ENCODE measurements at places on chromosomes 1 and 21.

- DNase-seq, result peak; percentile 45
Measured at GRCh38 chr1:153742411-153743142, 14.7 kb downstream of the INTS3 start.

- no peak for DNase-seq
Measured at GRCh38 chr1:160260406-160261382, 1.7 kb downstream of the DCAF8 start.

DNA sequence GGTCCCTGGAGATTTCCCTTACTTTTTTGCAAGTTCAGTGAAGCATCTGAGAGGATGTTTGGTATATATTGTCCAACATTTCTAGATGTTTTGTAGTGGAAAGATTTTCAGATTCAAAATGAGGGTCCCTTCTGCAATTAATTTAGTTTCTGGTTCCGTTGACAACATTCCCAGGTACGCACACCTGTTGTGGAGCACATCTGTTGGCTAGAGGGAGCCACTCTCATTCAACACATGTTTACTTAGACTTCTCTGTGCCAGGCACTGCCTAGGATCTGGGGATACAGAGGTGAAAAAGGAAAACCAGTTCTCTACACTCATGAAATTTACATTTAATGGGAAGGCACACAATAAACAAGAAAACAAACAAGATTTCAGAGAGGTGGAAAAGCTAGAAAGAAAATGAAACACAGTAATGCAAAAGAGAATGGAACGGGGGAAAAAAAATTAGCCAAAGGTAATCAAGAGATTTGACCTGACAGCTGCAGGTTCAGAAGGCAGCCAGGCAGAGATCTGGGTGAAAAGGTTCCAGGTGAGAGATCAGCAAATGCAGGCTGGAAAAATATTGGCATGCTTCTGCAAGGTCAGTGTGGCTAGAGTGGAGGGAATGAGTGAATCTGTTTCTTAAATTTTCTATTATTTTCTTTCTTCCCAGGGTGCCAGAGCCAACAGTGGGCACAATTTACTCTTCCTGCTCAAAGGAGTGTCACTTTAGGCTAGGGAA is 48.4 kb upstream of the KAZN start:
- no peak for DNase-seq

DNA sequence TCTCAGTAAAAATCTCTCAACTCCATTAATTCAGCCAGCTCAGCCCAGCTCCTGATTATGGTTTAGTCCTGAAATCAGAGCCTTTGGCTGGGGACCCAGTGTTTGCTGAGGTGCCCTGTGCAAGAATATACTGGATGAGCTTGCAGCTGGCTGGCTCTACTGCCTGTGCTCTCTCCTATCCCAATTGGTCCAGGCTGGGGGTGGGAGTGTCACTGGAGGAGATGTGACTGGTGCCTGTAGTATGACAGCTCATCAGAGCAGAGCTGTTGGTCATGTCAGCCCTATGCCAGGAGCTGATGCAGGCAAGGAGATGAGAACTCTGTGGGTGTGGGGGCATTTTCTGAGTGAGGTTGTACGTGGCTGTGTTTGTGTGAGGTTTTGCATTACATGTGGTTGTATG is 87.0 kb downstream of the TNR start:
- no peak for DNase-seq

GRCh38 chr1:206461602-206462455 is 8.4 kb upstream of the IKBKE start:
- peak; percentile 73 for DNase-seq

DNA sequence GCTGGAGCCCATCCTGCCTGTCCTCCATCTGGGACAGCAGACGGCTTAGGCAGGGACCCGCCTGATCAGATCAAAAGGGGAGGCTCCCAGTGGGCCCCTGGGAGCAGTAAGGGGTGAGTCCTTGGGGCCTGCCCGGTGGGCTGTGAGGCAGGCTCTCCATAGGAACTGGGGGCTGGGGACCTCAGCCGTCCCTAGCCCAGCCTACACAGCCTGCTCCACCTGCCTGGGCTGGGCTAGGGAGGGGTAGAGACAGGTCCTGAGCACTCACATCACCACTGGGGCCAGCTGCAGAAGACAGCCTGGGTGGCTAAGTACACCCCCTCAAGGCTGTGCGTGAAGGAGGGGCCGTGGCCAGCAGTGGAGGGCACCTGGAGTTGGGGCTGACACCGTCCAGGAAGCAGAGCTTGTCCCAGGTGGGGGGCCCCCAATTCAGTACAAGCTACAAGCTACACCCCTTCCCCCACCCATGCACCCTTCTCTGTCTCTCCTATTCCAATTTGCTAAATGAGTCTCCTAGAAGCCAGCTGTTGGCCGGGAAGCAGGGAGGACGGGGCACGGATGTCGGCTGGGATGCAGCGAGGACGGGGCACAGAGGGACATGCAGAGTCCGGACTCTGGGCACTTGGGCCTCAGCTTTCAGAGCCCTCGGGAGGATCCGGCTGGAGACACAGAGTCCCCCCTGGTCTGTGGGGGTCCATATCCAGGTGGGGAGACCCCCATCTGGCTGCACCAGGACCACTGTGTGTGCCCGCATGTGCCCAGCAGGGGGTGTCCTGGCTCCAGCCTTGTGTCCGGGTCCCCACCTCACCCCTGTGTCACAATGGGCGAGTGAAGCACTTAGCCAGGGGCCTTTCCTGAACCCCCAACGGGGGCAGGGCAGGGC is 1.7 kb downstream of the ISG15 start:
- DNase-seq, result peak; percentile 22

- no peak for DNase-seq
Measured at GRCh38 chr1:100217834-100218233, 31.8 kb downstream of the DBT start.

DNA sequence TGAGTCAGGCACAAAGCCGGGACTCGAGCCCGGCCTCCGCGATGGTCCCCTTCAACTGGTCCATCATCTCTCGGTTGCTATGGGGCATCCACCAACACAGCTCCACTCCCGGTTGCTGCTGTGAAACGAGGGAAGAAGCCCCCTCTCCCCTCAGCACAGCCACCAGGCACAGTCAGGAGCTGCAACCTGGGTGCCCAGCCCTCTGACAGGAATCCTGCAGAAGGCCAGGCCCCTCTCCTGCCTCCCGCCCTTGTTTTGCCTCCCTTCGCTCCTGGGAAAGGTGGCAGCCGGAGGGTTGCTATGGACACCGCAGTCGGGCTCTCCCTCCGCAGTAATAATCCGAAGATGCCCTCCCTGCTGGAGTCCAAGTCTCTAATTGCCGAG is 8.9 kb upstream of the KCNN3 start:
- DNase-seq, result no peak

DNA sequence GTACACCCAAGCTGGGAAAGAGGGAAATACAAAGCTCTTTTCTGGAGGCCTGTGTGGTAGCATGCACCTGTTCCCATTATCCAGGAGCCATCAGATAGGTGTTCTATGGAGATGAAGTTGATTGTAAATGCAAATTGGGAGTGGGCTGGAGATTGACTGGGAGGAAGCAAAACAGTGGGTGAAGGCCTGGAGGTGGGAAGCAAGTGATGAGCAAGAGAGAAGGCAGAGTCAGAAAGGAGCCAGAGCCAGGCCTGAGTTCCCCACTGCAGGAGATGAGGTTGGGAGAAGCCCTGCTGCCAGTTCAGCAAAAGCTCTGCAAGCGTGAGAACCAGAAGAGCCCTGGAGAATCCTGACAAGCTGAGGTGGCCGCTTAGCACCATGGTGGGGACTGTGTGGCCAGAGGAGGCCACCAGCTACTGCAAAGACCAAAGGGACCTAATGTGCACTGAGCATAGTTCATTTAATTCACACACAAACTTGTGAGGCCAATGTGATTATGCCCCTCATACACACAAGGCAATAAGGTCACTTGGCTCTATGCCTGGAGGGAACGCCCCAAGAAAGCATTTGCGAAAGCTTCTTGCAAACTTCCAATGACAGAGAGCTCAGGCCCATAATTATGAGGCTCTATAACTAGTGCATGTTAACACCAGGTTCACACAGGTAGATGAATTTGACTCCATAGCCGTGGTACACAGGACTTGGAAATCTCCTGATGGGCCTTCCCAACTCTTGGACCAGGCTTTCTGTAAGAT is 73.0 kb upstream of the GRIK3 start:
- DNase-seq, result no peak

DNA sequence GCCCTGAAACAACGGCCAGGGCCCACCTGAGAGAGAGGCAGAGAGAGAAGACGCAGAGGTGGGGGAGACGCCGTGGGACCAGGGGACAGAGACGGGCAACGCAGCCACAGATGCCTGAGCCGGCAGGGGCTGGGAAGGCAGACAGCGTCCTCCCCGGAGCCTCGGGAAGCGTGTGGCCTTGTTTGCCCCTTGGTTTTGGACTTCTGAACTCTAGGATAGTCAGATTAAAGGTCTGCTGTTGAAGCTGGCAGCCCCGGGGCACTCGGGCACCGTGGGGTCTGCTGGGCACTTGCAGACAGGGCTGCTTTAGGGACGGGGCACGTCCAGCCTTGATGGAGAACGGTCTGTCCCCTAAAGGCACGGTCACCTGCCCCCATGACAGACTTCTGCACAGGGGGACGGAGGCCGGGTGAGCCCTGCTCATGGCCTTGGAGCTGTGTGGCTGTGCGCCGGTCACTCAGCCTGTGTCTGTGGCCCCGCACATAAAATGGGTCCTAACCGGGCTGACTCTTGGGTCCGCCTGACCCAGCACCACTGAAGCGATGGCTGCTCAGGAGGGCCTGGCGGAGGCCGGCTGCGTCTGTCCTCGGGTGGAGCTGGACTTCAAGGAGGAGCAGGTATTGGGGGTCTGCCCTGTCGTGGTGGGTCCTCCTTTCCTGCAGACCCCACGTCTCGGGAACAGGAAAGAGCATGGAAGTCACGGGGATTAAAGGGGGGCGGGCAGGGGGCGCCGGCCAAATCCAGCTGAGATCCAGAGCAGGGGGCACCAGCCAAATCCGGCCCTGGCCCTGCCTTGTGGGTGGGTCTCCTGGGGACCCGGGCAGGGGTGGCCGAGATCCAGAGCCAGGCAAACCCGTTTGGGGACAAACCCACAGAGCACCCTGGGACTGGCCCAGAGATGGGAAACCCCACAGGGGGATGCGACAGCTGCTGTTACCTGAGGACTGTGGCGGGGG is 9.6 kb upstream of the RNF223 start:
- DNase-seq, result no peak

Measured in GM20000 (cell line).